ENCODE measurements at places on chromosomes 2 and 18.

DNA sequence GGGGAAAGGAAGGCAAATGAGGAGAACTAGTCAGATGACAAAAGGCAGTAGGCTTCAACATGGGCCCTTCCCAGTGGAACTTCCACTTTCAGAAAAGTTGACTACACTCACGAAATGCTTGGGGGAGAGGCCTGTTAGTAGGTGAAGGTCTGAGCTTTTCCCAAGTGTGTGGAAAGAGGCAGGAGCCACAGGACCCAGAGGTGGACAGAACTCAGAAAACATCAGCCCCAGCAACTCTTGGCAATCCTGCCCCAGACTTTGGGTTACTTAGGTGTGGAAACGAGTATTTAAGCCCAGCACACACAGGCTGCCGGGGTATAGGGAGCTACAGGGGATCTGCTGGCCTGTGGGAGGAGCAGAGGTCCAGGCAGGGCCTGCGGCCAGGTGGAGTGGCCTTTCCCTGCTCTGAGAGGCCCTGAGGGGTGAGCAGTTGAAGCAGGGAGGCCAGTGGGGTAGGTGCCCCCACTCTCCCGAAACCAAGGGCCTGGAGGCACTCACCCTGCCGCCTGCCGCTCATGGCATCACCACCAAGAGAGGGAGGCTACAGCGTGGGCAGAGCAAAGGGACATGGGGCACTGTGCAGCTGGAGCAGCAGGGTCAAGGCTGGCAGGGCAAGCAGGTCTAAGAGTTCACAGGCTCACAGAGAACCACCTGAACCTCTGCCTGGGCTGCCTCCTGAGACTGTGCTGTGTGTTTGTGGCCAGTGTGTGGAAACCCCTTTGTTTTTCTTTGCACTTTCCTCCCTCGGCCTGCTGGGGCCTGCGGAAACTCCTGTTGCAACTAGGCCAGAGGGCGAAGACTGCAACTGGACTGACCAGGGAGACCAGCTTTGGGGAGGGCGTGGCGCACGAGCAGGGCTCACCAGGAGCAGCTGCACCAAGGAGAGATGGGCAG lies 130.7 kb upstream of the SERTAD2 start:
- no peak for DNase-seq

- no peak for DNase-seq
These were observed 36.6 kb downstream of the PHLPP1 start for GRCh38 chr18:62751977-62752376.

- no peak for DNase-seq
These were observed 653 bp downstream of the MRPS9 start for GRCh38 chr2:105038383-105039061.

- no peak for DNase-seq
These were observed 154.2 kb upstream of the DLX2 start for GRCh38 chr2:172256886-172257285.

DNA sequence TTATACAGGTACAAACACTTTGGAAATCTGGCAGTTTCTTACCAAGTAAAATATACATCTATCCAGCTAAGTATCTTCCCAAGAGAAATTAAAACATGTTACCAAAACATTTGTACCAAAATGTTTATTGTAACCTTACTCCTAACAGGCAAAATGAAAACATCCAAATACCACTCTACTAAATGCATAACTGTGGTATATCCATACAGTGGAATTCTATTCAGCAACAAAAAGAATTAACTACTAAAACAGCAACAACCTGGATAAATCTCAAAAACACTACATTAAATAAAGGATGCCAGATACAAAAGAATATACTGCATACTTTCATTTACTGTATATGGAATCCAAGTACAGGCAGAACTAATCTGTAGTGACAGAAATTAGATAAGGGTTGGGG lies 51.1 kb downstream of the TLK1 start:
- DNase-seq = no peak

DNA sequence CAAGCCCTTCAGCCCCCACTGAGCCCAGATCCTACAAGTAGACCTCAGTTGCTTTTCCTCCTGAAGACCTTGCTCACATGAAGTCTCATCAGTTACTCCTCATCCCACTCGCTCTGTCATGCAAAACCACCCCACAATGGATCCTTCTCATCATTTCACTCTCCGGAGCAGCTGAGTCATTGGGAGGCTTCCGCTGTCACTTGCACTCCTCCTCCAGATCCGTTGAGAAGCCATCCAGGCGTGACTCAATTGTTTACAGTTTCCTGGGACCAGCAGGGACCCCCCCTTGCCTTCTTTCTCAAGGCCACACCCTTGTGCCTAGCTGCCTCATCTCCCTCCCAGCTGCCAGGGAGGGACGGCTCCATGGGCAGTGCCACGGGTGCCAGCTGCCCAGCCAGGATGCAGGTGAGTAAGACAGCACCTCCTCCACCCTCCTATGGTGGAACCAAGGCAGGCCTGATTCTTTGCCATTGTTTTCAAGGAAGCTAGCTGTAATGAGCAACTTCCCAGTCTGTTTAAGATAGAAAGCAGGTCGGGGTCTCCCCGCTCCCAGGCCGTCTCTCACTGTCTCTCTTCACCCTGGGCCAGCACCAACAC lies 16.3 kb downstream of the GPR55 start:
- DNase-seq = no peak

DNA sequence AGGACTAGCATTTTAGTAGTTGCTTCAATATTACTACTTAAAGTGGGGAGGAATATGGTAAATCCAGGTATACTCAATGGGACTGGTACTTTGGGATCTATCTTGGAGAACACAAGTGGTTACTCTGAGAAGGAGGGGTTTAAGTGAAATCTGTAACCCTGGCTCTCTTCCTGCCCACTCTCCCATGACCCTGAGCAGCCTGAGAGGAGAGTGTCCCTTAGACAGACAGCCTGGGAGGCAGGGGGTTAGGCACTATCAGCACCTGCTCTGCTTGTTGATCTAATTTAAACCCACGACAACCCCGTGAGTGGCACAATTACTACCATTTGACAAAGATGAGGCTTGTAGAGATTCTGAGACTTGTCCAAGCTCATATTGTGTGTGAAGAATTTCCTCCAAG lies 395.5 kb downstream of the ALK start:
- DNase-seq = no peak

DNA sequence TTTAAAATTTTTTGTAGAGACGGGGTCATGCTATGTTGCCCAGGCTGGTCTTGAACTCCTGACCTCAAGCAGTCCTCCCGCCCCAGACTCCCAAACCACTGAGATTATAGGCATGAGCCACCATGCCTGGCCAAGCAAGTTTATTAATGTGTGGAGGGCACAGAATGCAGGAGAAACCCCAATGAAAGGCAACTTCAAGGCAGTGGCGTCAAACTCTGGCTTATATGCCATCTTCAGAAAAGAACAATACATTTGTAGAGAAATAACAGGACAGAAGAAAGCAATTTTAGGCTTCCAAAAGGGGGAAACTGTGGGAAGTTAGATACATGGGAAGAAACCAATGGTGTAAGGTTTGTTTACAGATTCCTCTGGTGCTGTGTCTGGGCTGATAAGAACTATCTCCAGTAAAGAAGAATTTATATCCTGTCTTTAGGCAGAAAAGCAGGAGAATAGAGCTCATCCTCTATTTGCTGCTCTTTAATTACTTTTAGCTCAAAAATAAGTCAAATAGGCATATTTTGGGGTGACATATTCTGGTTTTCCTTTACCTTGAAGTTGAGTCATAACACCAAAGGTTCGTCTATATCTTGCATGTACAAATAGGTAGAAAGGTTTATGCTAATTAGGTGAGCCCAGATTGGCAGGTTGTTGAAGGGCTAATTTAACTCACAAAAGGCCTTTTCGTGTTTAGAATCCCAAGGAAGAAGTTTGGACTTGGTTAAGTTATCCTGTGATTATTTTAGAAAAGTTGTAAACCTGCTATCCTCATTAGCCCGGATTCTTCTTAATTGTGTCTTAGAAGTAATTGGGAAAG lies 26.0 kb upstream of the TMEM214 start:
- no peak for DNase-seq

DNA sequence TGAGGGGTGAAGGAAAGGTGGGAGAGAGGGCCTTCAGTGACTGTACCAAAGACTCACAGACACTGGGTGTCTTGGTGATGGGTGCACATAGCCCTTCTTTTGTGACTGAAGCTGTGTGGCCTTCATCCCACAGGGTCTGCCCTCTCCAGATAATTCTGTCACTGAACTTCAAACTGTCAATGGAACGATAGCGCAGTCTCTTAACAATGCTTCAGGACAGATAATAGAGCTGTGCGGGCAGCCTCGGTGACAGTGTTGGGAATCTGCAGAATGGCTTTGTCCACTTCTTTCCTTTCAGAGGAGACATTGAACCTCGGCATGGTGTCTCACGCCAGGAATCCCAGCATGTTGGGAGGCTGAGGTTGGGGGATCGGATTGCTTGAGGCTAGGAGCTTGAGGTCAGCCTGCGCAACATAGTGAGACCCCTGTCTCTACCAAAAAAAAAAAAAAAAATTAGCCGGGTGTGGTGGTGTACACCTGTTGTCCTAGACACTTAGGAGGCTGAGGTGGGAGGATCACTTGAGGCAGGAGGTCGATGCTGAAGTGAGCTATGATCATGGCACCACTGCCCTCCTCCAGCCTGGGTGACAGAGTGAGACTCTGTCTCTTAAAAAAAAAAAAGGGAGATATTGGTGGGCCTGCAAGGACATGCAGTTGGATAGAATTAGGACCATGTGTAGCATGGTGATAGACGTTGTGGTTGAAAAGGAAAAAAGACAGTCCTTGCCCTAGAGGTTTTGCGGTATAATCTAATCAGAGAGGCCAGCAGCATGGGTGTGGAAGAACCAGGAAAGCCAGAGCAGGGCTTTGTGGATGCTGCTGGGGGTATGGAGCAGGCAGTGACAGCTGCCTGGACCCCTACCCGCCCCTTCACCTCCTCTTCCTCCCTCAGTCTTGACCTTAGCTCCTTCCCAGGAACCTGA lies 91.4 kb downstream of the LDLRAD4 start:
- no peak for DNase-seq

GRCh38 chr2:174607989-174608865 lies 10.6 kb upstream of the WIPF1 start:
- no peak for DNase-seq

DNA sequence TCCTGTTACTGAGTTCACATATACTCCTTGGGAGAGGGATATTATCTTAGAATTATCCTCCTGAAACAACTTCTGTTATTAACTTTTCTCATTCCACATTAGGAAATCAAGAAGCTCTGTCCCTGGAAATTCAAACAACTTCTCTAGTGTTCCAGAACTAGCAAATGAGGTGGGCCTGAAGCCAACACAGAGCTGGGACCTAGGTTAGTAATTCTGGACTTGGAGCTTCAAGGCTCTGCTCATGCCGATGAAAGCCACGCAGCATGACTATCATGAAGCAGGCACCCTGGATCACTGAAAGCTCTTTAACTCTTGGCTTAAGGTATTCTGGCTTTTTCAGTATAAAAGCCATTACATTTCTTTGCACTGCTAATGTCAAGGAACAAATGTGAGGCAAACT lies 242.7 kb downstream of the TGIF1 start:
- DNase-seq = no peak

DNA sequence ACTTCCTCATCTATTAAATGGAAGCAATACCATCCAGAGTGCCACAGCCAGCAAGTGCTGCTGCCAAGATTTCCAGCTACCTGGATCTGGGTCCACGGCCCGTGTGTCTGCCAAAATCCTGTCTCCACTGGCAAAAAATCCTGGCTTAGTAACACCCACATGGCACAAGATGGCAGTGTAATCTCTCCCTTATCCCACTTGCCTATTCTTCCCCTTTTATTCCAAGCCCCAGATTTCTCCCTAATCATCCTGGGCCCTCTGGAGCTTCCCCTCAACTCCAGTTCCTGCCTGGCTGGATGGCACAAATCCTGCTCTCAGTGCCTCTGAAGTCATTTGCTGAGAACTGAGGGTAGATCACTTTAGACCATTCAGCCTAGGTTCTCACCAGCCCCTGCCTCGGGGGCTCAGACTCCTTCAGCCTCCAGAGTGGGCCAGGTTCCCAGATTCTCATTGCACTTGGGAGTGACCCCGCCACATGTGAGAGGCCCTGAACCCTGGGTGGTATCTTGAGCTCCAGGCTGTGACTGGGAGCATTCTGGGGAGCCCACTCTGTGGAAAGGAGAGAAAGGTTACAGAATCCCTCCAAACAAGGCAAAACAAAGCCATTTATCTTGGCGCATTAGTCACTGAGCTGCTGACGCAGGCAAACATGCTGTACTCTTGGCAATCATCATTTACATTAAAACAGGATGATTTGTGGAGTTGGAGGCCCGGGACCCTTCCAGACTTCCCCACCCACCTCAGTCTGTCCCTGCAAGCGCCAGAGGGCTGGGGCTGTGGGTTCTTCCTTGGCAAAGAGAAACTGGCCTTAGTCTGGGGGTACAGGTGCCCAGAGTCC lies 325.8 kb downstream of the DYSF start:
- peak; percentile 37 for DNase-seq

GRCh38 chr2:181697126-181697525 lies 16.8 kb upstream of the NEUROD1 start:
- no peak for DNase-seq

DNA sequence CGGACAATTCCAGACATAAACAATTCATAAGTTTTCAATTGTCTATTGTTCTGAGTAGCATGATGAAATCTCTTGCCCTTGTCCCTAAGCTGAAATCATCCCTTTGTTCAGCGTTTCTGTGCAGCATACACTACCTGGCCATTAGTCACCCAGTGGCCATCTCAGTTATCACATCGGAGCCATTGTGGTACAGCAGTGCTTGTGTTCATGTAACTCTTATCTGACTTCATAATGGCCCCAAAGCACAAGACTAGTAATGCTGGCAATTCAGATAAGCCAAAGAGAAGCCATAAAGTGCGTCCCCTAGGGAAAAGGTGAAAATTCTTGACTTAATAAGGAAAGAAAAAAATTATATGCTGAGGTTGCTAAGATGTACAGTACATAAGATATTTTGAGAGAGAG lies 127.2 kb downstream of the FHOD3 start:
- no peak for DNase-seq

DNA sequence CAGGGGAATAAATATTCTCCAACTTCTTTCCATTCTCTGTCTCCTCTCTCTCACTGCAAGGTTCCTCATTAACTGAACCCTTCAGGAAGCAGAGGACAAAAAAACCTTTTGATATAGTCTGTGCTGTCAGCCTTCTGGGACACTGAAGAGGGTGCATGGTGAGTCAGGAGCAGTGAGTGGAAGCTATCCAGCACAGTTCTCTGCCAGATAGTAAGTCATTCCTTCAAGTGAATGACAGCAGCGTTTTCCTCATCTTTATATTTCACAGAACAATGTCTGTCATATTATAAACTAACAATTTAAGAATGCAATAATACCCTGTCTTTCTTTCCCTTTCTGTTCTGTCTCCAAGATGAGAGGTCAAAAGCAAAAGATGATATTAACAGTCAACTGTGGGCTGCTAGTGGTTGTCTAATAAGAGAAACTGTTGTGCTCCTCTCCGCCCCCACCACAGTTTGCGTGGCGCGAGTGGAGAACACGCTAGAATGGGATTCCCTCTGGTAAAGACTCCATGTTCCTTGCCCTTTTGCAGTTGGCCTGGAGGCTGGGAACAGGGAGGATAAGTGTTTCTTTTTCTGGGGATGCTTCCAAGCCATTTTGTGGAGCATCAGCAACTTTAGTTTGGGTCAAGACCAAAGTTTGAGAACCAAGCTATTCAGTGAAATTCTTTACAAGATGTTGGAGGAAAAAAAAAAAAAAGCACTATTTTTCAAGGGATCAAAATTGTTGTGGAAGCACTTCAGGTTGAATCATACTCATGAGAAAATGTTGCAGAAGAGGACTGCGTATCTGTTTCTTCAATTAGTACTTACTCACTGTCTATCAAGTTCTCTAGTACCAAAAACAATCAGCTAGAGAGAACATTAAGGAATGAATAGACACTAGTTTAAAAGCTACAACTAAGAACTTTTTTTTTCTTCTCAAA lies 430.2 kb downstream of the SETBP1 start:
- DNase-seq = no peak
